ENCODE measurements at places on chromosomes 3 and 15.

- DNase-seq: peak; percentile 92
Measured at GRCh38 chr3:15332405-15333098, at the start of gene SH3BP5. TSS of gene SH3BP5 (minus strand) at chr3:15332586. CDS start at chr3:15332408, 178 bp downstream.

DNA sequence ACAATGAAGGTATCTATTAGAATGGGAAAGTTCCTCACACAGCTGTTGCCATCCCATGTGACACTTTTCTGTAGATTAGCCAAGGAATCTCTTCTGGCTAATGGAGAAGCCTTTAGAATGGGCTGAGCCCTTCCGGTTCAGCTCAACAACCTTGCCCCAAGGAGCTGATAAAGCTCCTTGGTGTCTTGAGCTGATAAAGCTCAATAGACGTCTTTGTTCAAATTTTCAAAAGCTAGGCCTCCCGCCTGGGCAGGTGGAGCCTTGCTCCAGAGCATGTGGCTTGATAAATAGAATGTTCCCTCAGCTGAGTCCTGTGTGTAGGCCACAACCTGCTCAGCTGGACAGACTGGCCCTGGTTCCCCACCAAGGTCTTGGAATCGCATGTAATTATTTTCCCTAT is 7.2 kb upstream of the BNIP2 start:
- no peak for DNase-seq

DNA sequence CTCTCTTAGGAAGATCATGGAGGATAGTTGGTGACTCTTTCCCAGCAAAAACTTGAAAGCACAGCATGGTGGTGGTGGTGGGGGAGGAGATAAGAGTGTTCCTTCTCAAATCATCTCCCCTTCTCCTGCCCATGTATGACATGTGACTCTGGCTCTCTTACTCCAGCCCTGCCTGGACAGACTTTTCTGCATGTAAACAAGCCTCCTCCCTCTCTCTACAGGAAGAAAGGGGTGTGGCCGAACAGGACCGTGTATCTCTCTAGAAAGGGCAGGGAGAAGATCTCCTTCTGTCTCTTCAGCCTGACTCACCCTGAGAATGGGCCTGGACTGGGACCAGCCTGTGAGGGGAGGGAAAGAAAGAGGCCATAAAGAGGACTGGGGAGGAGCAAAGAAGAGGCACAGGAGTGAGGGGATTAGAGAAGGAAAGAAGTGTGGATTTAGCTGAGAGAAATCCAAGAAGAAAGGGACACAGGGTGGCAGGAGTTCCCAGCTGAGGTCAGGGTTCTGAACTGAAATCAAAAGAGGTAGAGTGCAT is 1.5 kb downstream of the CELF6 start:
- no peak for DNase-seq

- DNase-seq: no peak
Measured at GRCh38 chr3:32865383-32865782, 47.6 kb downstream of the TRIM71 start.

DNA sequence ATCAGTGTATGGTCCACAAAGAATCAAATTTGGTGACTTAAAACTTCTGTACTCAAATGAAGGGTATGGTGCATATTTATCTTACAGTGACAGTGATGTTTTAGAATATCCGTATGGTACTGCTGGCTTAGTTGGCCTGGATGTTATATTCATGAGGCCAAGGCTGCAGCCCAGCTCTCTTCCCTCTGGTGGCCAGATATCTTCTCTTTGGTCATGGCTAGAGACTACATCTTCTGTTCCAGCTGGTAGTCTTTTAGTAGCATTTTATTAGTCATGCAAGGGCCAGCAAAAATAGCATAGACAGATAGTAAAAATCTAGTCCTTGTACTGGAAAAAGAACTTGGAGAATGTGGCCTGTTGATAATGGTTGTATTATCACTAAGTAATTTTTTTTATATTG is 124.0 kb upstream of the ROPN1 start:
- DNase-seq: no peak

- no peak for DNase-seq
Measured at GRCh38 chr15:101242160-101242998, 9.5 kb downstream of the CHSY1 start.

DNA sequence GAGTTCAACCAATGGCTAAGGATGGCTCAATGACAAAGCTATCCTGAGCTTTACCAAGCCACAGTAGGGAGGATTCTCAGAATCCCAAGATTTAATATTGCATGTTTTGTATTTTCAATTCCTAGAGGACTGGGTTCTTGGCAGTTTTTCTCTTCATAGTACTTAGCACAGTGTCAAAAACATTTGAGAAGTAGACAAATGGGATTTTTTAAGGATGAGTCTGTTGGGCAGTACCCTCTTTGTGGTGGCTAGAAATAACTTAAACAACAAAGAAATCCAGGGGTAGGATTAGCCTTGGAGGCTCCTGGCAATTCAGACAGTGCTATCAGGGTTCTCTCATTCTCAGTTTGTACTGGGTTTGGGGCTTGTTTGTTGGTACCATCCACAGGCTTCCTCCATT is 212.8 kb upstream of the RORA start:
- no peak for DNase-seq

- no peak for DNase-seq
Measured at GRCh38 chr15:38059665-38060064, 125.2 kb downstream of the TMCO5A start.

GRCh38 chr3:157257101-157257500 is 97.2 kb upstream of the CCNL1 start:
- DNase-seq: no peak

DNA sequence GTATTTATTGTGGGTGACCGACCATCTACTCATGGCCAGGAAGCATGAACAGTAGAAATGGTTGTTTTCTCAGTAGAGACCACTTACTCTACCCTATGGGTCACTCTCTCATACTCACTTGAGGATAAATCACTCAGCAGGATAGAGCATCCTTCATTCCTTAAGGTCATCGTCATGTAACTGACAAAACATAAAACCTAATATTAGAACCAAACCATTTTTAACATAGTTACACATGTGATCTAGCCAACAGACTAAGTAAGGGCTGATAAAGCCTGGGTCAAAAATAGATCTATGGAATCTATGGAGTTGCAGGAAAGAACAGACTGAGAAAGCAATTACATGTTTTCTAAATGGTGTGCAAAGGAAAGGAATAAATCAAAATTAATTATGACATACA is 769.1 kb downstream of the NTRK3 start:
- DNase-seq: no peak

All from kidney (tissue), 22 donors.